ENCODE measurements at places on chromosomes 5 and 9. TPM values are rescaled to one million over a fixed set of nuclear protein-coding genes. Genes with fewer than 3 reads are reported as not detected.

ABLIM3 gene
- 12.9 TPM for total RNA-seq

DMRT3 gene
- not detected for total RNA-seq

DNA sequence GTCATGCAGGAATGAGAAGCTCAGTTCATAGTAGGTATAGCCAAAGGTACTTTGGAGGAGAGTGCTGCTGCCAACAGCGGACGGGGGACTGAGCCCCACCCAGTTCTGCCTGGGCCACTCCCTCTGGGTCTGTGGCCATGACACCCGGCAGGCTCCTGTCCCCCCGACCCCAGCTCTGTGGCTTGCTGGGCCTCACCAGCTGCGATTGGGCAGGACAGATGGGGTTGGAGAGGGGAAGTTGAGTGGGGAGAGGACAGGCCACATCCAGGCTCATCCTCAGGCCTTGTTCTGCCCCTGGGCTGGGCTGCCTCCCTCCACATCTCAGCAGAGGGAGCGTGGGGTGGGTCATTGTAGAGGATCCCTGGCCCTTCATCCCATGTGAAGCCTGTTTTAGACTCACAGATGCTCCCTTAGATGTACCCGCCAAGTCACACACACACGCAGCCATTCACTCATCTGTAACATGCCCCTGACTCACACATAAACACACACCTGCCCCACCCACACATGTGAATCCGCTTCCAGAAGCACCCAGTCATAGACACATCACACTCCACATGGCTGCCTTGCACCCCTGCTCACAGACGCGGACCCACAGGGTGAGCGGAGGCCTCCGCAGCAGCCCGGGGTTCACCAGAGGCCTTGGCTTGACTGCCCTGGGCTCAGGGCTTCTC lies 48.8 kb downstream of the NTNG2 start:
- DNase-seq, result no peak
- H3K36me3 ChIP-seq, result no peaks in the 10 kb centered on the region
- no peak overlapping the region for H3K4me3 ChIP-seq

CTXN3 gene
- not detected for total RNA-seq

FOXD4L6 gene
- not detected for total RNA-seq

KIF20A gene
- total RNA-seq, result 55.4 TPM

CAMSAP1 gene
- 24.8 TPM for total RNA-seq

GRCh38 chr9:82054264-82055015 lies 65.9 kb downstream of the SPATA31D1 start:
- H3K36me3 ChIP-seq, result no peaks in the 10 kb centered on the region
- H3K27me3 ChIP-seq, result no peaks in the 10 kb centered on the region
- H3K4me3 ChIP-seq, result no peak overlapping the region
- no peaks in the 10 kb centered on the region for H3K4me1 ChIP-seq
- H3K27ac ChIP-seq, result no peak overlapping the region
- DNase-seq, result no peak

DNA sequence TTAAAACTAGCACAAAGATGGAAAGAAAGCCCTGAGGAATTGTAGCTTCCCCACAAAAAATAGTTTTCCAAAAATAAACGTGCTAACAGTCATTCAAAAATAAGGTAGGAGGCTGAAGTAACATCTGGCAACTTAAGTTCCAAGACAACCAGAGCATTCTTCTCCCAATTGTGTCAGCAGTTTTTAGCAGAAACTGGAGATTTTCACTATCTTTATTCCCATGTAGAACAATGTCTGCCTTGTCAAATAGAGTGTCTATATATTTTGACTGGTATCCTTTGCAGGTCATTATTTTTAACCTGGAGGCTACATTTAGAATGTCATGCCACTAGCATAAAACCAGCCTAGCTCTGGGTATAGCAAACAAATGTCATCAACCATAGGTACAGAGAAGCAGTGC lies 10.8 kb downstream of the TYRP1 start:
- H3K27ac ChIP-seq, result no peak overlapping the region
- no peaks in the 10 kb centered on the region for H3K4me1 ChIP-seq
- no peak overlapping the region for H3K4me3 ChIP-seq
- DNase-seq, result no peak

DCAF12 gene
- total RNA-seq, result 38.3 TPM

GRCh38 chr9:78296201-78296892 lies 578 bp upstream of the PSAT1 start:
- H3K4me3 ChIP-seq, result peak overlapping the region; percentile 77
- H3K27me3 ChIP-seq, result no peaks in the 10 kb centered on the region
- H3K27ac ChIP-seq, result peak overlapping the region; percentile 94
- peaks cover 10% of the 10 kb centered on the region for H3K36me3 ChIP-seq

DNA sequence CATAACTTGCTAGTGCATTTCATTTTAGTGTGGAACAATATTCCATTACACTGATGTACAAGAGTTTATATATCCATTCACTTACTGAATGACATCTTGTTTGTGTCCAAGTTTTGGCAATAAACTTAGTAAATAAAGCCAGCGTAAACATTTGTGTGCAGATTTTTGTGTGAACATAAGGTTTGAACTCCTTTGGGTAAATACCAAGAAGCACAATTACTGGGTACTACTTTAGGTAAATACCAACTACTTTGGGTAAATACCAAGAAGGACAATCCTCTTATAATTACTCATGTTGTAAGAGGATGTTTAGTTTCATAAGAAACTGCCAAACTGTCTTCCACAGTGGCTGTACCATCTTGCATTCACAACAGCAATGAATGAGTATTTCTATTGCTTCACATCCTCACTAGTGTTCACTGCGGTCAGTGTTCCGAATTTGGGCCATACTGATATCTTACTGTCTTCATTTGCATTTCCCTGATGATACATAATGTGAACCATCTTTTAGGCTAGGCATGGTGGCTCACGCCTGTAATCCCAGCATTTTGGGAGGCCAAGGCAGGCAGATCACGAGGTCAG lies 2.3 kb upstream of the SYK start:
- H3K4me3 ChIP-seq, result no peak overlapping the region
- peaks cover 17% of the 10 kb centered on the region for H3K27me3 ChIP-seq
- H3K4me1 ChIP-seq, result no peaks in the 10 kb centered on the region
- H3K36me3 ChIP-seq, result no peaks in the 10 kb centered on the region
- DNase-seq, result no peak
- H3K27ac ChIP-seq, result no peak overlapping the region
